ENCODE measurements at places on chromosomes 3 and 15.

DNA sequence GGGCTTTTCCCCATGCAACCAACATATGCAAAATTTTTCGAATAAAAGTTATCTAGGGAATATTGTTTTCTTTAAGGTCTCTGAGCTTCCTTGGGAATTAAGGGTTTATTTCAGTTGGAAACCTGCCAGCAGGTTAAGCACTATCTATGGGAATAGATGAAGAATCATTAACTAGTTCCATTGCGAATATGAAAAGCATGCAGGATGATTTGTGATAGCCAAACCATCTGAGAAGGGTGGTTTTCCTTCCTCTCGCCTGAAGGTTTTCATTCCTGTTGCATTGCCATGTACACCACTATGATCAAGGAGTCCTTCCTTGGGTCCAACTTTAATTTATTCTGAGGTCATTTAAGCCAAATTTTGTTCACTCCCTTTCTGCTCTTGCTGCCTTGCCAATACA is 184.9 kb downstream of the NR2F2 start:
- no peak for DNase-seq

GRCh38 chr15:58298879-58299850 is 132.6 kb upstream of the LIPC start:
- DNase-seq, result no peak

- peak; percentile 49 for DNase-seq
Measured at GRCh38 chr15:65421360-65422215, 1.2 kb downstream of the IGDCC4 start.

- no peak for DNase-seq
Measured at GRCh38 chr15:89340573-89340972, 5.9 kb upstream of the POLG start.

DNA sequence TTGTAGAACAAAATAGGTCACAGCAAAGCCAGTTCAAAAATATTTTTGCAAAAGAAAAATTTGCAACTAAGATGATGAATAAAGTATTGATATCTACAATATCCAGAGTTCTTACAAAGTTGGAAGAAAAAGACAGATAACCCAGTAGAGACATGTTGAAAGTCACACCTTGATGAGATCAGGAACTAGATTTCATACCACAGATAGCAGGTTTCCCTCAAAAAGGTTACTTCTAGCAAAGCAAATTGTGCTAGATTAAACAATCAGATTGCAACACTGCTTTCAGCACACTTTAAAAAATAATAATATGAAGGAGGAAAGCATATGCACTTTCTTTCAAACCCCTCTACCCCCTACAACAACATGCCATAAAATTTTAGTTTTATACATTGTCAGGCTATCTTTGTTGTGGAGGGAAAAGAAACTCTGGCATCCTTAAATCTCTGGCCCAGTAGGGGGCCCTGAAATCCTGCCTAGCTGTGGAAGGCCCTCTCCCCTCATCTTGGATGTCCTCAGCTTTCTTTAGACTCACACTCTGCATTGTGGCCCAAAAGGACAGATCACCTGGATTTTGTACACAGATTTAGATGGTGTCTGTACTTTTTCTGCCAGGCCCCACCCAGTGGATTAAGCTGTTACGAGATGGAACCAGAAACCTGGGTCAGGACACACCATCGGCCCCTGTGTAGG is 50.9 kb downstream of the CCR3 start:
- DNase-seq, result no peak

- DNase-seq, result no peak
Measured at GRCh38 chr3:167657684-167658225, 4.0 kb upstream of the WDR49 start.

GRCh38 chr15:100372739-100373119 is 31.0 kb upstream of the ADAMTS17 start:
- no peak for DNase-seq

DNA sequence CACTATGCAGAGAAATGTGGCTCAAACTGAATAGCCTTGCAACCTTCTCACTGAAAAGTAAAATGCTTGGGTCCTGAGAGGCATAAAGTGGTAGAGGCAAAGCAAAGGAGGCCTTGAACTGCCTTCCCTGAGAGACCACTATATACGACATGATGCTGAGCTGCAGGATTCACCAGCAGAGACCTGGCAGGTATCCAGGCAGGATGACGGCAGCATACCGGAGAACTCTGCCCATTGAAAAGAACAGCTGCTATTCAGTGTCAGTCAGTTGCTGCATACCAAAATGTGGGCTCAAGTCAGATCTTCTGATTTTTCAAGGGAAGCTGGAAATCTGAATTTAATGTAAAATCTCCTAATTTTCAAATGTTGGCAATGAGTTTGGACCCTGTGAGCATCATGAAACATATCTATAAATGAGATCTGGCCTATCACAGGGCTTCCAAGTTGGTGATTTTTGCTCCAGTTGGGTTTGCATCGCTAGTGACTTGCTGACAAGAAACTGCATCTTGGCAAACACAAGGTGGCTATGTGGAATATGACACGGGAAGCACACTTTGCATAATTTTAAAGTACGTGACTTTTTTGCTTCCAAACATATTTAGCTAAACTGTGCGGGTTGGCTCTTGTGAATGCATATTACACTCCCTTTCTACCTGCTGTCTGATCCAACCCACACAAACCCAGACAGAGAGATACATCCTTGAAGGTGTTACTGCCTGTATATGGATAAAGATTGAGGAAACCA is 529.0 kb downstream of the AGBL1 start:
- DNase-seq, result no peak

GRCh38 chr3:66302288-66302687 is 81.5 kb downstream of the SLC25A26 start:
- DNase-seq, result no peak

DNA sequence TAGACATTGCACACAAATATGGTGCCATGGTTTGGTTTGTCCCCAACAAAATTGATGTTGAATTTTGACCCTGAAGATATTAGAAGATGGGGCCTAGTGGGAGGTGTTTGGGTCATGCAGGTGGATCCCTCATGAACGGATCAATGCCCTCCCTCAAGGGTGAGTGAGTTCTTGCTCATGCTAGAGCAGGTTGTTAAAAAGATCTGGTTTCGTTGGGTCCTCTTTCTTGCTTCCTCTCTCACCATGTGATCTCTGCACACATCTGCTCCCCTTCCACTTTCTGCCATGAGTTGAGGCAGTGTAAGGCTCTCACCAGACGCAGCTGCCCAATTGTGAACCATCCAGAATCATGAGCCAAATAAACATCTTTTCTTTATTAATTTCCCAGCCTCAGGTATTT is 87.8 kb upstream of the MDFIC2 start:
- no peak for DNase-seq

GRCh38 chr3:171346019-171346418 is 114.2 kb downstream of the TNIK start:
- DNase-seq, result no peak

- no peak for DNase-seq
Measured at GRCh38 chr3:19471138-19471537, 322.8 kb downstream of the KCNH8 start.

- no peak for DNase-seq
Measured at GRCh38 chr3:115974940-115975339, 351.6 kb downstream of the GAP43 start.

DNA sequence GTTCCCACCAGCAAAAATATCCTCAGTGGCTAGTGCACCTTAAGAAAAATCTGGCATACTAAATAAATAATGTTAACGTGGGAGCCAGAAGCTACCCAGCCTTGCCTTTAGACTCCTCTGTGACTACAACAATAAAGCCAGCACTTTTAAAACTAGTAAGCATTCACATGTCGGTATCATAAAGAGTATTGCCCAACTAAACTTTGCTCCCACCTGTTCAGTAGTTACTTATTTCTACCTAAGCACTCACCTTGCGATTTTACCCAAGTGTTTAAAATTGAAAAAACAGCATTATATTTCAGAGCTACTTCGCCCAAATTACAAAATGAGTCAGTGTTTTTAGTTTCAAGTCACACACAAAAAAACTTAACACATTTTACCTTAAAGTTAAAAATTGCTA is 12.8 kb downstream of the ALDH1L1 start:
- DNase-seq, result no peak

GRCh38 chr3:194720048-194720447 is 34.4 kb downstream of the FAM43A start:
- DNase-seq, result no peak

DNA sequence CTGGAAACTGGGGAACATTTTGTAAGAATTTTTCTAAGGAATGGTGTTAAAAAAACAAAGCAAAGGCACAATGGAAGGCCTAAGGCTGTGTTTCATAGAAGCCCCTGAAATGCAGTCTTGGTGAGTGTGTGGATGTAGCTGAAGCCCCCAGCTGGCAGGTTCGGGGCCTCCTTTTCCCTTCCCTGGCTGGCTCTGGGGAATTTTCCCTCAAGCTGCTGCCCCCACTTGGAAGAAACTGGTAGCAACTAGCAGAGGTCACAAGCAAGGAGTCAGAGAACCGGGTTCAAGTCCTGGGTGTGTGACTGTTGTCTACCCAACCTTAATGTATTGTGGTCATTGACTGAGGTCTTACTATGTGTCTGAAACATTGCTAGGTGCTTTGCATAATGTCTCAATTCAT is 85.3 kb upstream of the MYZAP start:
- no peak for DNase-seq

GRCh38 chr15:101461097-101461496 is 28.4 kb downstream of the PCSK6 start:
- no peak for DNase-seq

DNA sequence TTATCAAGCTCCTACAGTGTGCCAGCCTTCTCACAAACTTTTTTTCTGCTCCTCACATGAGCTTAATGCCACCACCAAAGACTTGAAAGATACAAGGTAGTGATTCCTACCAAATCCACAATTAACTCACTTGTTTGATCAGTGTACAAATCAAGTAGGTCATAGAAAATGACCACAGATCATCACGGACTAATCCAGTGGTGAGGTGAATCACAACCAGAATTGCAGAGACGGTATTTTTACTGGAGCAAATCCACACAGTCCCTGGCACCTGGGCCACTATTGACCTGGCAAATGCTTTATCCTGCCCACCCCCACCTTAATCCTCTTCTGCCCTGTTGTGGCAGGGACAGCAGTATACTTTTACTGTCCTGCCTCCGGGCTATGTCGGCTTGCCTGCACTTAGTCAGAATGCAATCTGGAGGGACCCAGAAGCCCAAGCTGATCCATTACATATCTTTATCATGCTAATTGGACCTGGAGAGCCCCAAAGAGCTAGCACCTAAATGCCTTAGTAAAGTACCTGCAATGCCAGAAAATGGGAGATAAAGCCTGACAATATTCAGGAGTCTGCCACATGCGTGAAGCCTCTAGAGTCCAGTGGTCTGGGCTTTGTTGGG is 83.9 kb upstream of the CDV3 start:
- no peak for DNase-seq

DNA sequence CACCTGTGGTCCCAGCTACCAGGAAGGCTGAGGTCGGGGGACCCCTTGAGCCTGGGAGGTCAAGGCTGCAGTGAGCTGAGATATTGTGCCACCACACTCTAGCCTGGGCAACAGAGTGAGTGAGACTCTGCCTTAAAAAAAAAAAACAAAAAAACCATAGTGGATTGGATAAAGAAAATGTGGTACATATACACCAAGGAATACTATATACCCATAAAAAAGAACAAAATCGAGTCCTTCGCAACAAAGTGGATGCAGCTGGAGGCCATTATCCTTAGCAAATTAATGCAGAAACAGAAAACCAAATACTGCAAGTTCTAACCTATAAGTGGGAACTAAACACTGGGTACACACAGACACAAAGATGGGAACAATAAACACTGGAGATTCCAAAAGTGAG is 20.6 kb upstream of the ARF4 start:
- no peak for DNase-seq

DNA sequence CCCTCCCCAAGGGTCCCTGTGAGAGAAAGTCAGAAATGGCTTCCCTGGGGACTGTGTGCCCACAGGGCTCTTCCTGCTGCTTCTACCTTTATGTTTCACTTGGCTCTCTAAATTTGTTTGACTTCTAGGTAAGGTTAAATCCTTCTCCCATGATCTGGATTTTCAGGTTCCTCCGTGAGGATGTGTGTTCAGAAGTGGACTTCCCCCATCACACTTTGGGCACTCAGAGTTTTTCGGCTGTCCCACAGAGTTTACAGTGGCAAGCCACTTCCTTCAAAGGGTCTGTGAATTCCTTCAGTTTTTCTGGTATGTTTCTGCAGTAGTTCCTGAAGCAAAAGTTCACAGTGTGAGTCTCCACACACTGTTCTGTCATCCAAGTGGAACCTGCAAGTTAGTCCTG is 30.9 kb upstream of the RARB start:
- no peak for DNase-seq

DNA sequence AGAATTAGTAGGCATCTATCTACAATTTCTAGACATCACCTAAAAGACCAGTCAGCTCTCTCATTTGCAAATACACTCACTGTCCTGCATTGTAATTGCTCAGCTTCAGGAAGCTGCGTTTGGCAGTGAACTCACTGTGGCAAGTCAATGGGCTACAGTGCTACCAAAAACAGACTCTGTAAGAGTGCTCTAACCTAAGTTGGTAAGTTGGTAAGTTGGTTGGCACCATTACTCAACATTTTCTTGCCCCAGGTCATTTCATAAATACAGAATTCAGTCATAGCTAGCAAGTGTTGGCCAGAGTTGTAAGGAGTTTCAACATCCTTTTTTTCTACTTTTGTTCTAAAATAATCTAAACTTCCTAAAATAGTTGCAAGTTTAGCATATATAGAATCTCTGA is 466.3 kb downstream of the NAALADL2 start:
- DNase-seq, result no peak

- DNase-seq, result no peak
Measured at GRCh38 chr3:170524073-170524472, 61.8 kb downstream of the SLC7A14 start.
